ENCODE measurements at places on chromosomes 7 and 10.

GRCh38 chr10:31929261-31930022 lies 811 bp upstream of the ARHGAP12 start:
- DNase-seq, result no peak

DNA sequence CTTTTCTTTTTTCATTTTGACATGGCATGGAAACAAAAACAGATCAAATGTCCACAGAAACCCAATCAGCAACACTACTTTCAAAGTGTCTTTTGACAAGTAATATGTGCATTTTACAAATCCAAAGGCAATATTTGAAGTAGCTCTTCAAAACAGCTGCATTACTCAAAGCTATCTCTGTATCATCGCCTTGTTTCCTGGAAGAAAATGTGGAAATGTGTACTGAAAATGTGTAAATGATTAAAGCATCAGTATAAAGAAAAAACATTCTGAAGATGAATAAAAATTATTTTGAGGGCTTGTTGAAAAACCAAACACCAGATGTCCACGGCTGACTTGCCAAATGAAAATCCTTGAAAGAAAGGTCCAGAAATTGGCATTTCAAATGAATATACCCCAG lies 16.5 kb upstream of the ITGB8 start:
- DNase-seq, result no peak

DNA sequence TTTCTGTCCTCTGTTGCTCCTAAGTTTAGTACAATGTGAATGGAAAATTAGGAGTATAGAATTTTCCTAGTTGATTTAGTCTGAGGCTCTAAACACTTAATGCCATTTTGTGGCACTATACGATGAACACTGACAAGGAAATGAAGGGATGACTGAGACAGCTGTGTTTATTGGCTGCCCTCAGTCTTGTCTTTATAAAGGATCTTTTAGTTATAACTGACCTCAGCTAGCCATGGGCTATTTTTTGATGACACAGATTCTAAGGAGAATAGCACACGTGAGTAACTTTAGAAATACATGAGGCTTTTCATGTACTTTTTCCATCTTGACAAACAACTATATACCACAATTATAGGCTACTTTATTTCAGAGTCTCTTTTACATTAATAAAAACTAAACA lies 113.7 kb downstream of the PRKG1 start:
- no peak for DNase-seq

DNA sequence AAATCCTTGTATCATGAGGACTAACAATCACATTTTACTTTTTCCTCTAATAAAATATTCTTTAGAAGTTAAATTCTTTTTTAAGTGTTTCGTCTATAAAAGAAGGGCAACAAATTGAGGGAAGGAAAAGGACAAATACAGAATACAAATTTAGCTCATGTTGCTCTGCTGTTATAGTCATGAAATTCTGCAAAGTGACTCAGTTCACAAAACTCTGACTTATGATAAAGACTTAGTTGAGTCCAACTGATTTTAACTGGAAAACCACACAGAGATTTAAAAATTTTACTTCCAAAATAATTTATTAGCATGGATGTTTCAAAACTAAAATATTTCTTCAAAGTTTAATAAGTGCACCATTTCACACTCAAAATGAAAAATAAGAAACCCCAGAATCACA lies 75.0 kb upstream of the GPR22 start:
- no peak for DNase-seq

DNA sequence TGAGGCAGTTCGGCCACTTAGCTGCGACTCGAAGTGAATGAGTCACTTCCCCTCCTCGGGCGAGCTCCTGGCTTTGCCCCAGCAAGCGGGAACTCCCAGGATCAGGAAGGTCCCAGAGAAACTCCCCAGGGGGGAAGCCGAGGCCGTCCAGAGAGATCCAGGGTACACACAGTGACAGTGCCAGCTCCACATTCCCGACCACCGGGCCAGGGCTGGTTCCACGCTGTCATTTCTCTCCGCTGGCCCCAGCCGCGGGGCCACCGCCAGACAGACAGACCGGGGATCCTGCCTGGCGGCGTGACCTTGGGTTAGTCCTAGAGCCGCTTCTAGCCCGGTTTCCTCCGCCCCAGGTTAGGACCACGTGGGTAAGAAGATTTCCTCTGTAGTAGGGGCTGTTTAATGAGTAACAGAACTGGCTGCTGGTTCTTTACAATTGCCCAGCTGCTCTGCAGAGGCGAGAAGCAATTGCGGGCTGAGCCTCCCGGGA lies 463 bp upstream of the UPP1 start:
- peak; percentile 77 for DNase-seq

GRCh38 chr7:90594751-90595317 lies 1.3 kb upstream of the CDK14 start:
- DNase-seq, result no peak

DNA sequence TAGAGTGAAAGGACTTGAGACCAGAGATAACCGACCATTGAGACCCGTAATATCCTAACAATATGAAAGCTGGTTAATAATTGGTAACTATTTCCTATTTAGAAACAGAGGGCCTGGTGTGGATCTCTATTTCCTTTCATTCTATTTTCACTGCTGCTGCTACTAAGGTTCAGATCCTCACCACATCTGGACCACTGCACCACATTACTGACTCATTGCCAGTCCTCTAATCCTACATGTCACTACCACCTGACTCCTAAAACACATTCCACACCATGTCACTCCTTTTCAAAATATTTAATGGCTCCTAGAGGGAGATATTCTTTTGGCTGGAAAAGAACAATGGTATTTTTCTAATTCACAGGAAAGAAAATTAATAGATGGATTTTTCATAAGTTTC lies 6.4 kb downstream of the USP54 start:
- no peak for DNase-seq
